ENCODE measurements at places on chromosomes 6 and 20.
A peak's percentile ranks its signal among the peaks of the same experiment; 100 is the strongest.

DNA sequence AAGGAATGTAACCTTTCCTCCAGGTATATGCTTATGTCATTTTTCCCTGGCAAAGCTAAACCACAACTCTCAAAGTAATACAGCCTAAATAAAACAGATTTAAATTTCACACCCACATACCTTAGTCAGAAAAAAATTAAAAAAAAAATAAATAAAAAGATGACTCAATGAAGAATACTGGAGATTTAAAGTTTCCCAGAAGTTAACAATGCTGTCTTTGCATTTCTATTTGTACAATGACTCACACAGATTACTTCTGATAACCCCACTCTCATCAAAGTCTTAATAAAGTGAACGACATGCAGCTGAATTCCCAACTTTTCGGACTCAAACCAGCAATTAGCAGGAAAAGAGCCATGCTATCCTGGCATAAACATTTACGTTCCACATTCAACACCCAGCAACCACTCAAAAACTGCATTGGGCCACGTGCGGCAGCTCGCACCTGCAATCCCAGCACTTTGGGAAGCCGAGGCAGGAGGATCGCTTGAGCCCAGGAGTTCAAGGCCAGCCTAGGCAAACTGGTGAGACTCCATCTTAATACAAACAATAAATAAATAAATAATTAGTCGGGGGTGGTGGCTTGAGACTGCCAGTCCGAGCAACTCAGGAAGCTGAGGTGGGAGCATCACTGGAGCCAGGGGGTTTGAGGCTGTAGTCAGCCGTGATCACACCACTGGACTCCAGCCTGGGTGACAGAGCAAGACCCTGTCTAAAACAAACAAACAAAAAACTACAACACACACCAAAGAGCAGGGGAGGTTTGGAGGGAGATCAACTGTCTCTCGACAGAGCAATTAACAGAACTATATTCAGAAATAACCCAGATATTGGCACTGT, 130.5 kb downstream of the WDR27 start:
- peak; percentile 52 for DNase-seq

DNA sequence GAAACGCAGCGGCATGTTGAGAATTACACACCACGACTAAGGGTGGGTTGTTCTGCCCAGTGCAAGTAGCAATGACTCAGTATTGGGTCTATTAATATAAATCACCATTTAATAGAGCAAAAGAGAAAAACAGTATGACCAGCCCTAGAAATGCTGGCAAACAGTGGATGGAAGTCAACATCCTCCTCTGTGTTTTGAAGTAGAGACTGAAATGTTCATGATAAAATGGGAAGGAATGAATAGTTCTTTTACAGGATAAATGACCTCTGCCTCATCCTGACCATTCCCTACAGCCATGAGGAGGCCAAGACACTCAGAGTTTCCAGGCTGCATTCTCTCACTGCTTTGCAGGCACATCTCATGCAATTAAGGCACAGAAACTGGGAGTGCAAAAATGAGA, 111.8 kb downstream of the PSMB1 start:
- peak; percentile 59 for DNase-seq

DNA sequence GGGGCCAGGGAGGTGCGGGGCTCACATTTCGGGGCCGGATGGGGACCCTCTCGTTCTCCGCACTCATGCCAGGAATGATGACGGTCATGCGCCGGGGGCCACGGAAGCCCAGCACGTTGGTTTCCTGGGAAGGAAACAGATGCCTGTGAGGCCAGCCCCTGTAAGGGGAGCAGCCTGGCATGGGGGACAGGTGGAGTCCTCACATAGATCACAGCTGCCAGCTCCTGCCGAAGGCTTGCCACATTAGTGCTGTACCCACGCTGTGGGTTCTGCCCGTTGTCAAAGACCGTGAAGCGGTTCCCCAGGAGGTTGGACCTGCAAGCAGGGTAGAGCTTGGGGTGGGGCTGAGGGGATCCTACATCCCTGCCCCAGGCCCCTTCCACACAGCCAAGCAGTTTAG, 6.7 kb upstream of the TEAD3 start:
- no peak for DNase-seq

DNA sequence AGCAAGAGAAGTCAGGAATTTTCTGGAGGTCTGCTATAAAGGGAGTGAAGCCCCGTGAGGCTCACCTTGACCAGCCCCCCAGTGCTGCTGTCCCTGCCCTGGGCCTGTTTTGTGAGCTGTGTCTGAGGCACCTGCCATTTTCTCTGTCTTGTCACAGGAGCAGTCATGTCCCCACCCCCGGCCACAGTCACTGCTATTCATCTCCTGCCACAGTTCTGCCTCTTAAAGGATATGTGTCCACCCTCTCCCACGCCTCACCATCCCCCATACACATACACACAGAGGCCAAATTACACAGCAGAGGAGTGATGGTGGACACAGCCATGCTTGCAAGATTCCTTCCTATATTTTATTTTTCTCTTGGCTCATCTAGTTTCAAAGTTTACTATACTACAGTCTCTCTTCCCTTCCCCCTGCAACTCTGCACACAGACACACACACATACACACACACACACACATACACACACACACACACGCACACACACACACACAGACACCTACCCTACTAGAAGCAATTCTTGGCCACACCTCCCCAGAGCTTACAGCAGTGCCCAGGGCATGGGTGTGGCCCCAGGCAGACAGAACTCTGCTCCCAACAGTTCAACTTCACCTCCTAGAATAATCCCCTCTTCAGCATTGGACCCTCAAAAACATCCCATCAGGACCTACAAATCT, 68.7 kb upstream of the TAB2 start:
- no peak for DNase-seq

DNA sequence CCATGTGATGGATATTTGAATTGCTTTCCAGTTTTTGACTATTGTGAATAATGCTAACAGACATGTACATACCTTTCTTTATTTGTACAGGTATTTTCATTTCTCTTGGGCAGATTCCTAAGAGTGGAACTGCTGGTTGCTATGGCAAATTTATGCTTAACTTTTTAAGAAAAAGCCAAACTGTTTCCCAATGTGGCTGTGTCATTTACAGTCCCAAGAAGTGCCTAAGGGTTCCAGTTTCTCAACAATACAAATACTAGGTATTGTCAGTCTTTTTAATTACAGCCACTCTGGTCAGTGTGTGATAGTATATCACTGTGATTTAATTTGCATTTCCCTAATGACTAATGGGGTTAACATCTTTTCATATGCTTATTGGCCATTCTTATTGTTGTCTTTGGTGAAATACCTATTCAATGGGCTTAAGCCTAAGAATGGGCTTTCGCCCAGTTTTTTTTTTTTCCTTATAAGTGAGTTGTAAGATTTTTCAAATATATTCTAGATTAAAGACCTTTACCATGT, 10.3 kb downstream of the REPS1 start:
- no peak for DNase-seq
